ENCODE measurements at places on chromosomes 2 and 18.

- DNase-seq: peak; percentile 90
These were observed 36.5 kb upstream of the ARMC9 start for GRCh38 chr2:231161877-231162329.

- no peak for DNase-seq
These were observed 54.2 kb upstream of the ZNF396 start for GRCh38 chr18:35431374-35431741.

- no peak for DNase-seq
These were observed 20.4 kb upstream of the PAPOLG start for GRCh38 chr2:60735496-60736250.

GRCh38 chr18:33194793-33195192, 245.7 kb downstream of the CCDC178 start:
- no peak for DNase-seq

- no peak for DNase-seq
These were observed 109.8 kb downstream of the FAM210A start for GRCh38 chr18:13616525-13617035.

GRCh38 chr2:38892819-38893218, 3.1 kb downstream of the ARHGEF33 start:
- DNase-seq: no peak

DNA sequence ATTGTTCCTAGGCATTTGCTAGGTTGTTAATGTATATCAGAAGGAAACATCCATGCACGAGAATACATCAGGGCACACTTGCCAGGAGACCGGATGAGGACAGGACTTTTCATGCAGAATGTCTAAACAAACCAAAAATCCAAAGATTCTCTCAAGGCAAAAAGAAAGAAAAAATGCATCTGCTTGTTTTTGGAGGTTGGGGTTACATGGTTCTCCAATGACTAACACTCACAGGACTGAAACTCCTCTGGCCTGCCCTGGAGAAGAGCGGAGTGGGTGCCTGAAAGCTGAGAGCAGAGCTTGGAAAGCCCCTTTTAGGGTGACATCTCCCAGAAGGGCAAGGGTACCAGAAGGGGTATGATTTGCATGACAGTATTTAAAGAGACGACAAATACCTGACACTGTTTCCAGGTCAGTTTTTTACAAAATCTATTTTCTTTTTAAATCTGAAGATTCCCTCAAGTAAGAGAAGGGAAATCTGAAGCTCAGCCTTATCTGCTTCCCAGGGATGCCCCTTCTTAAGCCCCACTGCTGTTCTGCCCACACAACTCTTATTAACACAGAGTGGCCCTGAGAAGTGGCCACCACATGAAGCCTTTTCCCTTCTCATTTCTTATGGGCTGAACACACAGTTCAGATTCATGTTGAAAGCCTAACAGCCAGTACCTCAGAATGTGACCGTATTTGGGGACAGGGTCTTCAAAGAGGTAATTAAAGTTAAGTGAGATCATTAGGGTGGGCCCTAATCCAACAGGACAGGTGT, 216.4 kb downstream of the STK39 start:
- DNase-seq: no peak

DNA sequence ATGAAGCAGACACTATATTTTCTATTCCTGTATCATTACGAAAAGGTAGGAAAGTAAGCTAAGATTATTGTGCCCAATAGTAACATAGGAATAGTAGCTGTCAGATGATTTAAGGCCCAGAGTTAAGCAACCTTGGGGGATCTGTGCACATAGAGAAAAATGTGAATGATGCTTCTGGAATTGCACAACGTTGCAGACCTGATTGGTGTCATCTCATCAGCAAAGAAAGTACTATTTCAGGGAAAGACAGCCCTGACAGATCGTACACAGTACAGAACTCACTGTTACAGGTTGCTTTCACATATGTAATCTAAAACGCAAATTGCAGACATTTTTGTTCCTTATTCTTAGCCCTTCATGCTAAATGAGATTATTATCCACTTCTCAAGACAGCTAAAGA, 535.9 kb downstream of the TRIB2 start:
- DNase-seq: no peak

DNA sequence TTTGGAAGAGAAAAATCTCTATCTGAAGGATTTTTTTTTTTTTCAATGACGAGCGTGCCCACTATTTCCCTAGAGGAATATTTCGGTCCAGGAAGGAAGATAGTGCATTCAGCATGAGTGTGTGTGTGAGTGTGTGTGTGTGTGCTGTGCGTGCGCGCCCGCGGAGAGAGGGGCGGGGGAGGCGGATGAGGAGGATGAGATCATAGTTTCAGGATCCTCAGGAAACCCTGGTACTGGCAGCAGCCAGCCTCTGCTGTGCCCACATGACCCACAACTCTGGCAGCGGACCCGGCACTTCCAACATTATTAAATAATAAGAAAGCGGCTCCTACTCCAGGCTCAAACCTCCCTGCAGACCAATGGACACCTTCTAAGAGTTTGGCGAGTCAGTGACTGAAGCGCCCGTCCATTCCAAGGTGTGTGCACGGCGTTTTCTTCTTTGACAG, 217.0 kb upstream of the DTNA start:
- DNase-seq: peak; percentile 53

- DNase-seq: no peak
These were observed 370.7 kb upstream of the MEX3C start for GRCh38 chr18:51568151-51568550.

- peak; percentile 72 for DNase-seq
These were observed 59.3 kb downstream of the SERTAD2 start for GRCh38 chr2:64594226-64594989.

- DNase-seq: no peak
These were observed 24.7 kb upstream of the ANKRD62 start for GRCh38 chr18:12068950-12069320.

GRCh38 chr18:49059028-49059834, 108.5 kb upstream of the SMAD7 start:
- DNase-seq: no peak

GRCh38 chr2:48339451-48339850, 190.5 kb upstream of the STON1 start:
- DNase-seq: no peak

DNA sequence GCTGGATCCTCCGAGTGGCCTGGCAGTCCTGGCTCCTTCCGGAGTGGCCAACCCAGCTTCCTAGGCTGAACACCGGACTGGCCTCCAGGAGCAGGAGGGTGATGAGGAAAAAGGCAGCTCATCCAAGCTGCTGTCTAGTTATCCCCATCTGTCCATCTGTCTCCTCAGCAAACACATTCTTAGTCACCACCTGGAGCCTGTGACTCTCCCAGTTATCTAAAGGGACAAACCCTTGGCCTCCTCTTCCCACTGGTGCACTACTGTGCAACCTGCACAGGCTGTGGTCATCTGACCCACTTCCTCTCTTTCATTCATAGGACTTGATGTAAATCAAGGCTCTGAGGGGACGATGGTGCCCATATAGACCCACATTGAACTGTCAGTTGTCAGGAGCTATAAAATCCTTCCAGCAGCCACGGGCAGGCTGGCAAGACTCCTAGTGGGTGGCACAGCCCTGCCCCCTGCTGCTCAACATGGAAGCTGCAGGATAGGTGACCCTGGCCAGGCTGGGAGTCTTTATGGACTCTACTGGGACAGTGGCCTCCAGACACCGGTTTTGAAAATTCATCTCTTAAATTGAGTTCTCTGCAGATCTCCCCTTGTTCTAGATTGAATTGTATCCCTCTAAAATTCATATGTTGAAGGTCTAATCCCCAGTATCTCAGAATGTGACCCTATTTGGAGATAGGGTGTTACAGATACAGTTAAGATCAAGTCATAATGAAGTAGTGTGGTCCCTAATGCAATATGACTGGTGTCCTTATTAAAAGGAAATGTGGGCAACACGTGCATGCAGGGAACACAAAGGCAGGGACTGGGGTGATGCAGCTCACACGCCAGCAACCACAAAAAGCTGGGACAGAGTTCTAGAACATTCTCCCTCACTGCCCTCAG, 29.3 kb upstream of the DUSP2 start:
- peak; percentile 34 for DNase-seq

DNA sequence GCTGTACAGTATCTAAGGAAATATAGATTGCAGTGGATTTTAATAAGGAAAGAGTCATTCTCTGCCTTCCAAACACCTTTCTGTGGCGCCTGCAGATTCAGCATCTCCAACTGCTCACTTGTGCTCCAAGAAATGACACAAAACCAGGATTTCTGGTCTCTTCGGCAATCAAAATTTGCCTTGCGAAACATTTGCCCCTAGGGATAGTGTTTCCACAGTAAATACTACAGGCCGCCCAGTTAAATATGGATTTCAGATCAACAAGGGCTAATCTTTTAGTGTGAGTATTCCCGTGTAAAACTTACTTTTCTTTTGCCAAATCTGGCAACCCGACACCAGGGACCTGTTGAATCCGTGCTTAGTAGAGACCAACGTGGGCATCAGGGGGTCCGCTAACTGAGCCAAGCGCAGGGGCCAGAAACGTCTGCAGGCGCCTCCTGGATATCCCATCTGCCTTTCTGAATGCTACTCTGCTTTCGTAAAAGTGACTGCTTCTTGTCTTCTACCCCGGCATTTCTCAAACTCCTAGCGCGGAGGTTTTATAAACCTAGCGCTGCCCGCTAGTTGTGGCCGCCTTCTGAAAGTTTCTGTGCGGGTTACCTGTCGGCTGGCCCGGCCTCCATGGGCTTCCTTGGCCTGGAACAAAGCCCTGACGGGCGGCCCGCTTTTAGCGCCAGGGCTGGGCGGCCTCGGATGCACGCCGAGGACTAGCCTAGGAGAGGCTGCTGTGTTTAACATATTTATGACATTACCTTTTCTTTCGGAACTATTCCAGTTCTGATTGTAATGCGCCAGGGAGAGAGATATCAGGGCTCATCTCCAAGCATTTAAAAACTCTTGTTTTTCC, 2.5 kb downstream of the CYP1B1 start:
- no peak for DNase-seq

- peak; percentile 63 for DNase-seq
These were observed 39.2 kb downstream of the BIN1 start for GRCh38 chr2:127067620-127068350.

DNA sequence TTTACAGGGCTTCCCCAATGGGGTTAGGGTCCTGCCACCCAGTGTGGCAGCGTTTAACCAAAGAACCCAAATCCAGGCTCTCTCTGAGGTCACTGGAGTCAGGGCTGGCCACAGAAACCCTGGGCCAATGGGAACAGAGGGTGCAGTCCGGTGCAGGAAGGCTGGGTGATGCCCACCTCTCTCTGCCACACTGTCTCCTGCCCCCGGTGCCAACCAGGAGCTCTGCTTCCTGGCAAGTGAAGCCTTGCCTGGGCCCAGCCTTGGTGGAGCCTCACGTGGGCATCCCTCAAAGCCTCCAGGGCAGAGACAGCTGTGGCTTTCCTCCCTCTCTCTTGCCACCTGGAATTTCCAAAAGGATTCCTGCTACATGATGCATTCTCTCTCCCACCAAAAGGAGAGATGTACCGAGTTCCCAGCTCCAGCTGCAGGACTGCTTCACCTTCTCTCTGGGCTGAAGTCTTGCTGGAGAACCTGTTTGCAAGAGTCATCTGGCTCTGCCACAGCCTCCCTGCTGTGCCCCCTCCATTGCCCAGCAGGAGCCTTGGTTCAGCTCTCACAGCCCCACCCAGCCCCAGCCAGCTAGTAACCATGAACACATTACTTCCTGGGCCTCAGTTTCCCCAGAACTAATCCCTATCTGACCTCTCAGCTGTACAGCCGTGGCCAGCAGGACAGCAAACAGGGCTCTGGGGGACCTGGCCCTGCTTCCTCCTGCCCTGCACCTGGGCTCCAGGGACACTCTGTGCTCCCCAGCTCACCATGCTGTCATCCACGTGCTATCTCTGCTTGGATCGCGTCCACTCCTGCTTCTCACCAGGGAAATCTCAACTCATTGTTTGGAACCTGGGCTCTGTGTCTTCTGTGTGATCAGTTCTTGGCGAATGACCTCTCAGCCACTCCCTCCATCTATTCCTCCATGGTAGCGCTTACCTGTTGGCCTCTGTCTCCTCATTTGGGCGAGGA, 43.4 kb downstream of the KCNF1 start:
- no peak for DNase-seq

DNA sequence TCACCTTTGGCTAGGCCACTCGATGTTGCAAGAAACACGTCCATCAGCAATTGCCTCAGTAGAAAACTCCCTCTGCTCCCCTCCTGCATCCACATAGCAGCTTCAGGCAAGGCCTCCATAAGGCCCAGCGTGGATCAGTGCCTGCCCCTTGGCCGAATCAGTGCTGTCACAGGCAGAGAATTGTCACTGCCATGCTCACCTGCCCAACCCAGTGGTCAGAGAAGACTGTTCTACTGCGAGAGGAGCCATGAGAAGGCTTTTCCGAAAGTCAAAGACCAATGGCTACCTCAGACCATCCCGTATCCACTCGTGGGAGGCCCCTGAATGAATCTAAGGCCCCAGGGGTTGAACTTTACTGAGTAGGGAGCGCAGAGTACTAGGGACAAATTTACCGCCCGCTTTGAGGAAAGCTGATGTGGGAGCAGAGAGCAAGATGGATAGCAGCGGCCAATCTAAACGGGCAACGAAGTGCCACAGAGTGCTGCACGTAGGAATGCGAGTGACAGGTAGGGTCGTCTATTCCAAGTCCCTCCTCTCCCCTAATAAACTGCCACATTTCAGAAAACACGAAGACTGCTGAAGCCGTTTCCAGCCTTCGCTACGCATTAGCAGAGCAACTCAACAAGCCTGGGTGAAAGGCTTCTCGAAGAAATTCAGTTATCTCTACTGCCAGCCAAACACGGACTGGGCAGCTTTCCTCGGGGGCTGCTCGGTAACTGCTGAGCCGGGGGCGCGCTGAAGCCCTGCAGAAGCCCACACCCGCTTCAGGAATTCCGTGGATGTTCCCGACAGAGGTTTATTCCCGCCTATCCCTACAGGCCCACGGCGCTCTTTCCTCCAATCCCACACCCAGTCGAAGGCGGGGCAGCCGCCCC, 968 bp upstream of the RALBP1 start:
- peak; percentile 57 for DNase-seq

- no peak for DNase-seq
These were observed 8.2 kb downstream of the TRPM8 start for GRCh38 chr2:233925402-233925801.

DNA sequence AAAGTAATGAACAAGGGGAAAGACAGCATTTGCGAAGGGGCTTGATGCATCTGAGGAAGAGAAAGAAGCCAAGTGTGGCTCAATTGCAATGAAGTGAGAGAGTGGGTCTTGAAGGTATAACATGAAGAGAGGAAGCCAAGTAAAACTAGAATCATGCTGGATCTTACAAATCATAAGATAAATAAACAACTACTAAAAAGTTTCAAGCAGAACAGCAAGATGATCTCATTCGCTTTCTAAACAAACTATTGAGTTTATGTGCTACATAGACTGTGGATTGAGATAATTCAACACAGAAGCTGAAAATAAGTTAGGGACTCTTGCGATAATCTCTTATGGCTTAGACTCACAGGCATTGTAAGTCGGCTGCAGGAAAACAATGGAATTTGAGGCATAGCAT, 1310.5 kb upstream of the NRXN1 start:
- DNase-seq: no peak

DNA sequence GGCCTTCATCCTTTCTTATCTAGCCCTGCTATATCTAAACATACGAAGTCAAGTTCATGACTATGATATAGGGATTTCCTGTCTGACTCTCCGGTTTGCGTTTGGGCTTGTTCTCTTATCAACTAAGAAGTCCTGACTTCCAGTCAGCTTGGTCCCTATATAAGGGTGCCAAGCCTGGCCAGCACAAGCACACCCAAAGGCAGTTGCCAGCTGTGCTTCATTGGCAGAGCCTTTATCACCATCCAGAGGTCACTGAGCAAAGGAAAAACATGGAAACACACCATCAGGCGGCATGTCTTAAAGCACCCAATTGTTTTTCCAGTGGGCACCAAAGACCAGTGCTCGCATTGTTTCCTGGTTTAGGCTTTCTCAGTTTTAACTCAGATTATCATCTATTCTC, 72.7 kb downstream of the FEZ2 start:
- no peak for DNase-seq
